T-helper 9 cell (primary cell): ENCODE measurements at places on chromosomes 6 and 20.

- no peak for DNase-seq
These were observed 64.9 kb downstream of the FNDC1 start for GRCh38 chr6:159234102-159234553.

DNA sequence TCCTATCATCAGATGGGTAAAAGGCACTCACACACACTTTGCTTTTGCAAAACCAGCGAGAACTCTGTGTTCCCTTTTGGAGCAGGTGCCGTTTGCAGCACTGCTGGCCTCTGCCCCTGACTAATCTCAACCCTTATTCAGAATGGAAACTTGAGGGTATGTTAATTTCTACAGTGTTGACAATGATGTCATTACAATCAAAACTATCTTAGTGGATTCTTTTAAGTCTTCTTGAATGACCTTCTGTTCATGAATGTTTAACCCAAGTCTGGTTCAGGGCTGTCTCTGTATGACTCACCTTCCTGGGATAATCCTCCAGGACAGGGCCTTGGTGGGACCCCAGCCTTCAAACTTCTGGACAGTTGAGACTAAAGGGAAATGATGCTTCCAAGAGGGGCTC, 197.9 kb downstream of the CDH4 start:
- DNase-seq: no peak

DNA sequence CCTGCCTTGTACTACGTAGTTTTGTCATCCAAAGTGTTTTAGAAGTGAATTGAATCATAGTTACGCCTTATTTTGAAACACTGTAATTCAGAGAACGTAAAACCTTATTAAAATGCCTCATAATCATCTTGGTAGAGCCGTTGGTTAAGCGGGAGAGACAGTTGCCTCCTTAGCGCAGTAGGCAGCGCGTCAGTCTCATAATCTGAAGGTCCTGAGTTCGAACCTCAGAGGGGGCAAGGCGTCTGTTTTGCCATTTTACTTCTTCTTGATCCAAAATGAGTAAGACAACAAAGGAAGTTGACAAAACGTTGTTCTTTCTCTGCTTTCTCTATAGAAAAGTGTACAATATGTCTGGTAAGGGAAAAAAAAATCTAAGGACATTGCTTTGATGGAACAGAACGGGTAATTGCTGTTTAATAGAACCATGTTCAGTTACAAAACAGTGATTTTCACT, 20.7 kb upstream of the TRIM27 start:
- DNase-seq: peak; percentile 40

DNA sequence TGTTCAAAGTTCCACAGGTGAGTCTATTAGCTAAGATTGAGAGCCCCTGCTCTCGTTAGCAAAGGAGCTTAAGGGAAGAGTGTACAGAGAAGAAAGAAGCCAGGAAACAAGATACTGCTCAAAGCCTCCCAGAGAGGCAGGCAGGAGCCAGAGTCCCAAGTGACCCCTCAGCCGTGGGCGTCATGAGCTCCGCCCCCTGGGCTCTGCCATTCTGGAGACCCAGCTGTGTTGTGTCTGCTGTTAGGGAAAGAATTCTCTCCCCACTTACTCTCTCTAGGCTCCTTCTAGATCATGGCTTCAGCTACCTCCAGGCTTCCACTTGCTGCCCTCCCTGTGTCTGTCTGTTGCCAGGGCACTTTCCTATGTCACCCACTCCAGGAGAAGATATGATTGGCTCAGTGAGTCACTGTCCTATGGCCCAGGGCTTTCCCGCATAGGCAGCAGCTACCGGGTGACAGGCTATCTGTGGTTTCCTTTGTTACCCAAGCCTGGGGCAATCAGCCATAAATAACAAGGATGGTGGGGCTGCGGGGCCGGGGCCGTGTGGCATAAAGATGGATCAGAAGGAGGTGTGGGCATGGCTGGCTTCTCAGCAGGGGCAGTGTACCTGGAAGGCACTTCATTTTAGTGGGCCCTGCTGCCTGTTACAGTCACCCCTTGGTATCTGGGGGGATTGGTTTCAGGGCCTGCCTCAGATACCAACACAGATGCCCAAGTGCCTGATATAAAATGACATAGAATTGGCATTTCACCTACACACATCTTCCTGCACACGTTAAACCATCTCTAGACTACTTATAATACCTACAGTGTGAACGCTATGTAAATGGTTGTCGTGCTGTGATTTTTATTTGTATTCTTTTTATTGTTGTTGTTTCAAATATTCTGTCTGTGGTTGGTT, 118.9 kb downstream of the ARMC2 start:
- no peak for DNase-seq

DNA sequence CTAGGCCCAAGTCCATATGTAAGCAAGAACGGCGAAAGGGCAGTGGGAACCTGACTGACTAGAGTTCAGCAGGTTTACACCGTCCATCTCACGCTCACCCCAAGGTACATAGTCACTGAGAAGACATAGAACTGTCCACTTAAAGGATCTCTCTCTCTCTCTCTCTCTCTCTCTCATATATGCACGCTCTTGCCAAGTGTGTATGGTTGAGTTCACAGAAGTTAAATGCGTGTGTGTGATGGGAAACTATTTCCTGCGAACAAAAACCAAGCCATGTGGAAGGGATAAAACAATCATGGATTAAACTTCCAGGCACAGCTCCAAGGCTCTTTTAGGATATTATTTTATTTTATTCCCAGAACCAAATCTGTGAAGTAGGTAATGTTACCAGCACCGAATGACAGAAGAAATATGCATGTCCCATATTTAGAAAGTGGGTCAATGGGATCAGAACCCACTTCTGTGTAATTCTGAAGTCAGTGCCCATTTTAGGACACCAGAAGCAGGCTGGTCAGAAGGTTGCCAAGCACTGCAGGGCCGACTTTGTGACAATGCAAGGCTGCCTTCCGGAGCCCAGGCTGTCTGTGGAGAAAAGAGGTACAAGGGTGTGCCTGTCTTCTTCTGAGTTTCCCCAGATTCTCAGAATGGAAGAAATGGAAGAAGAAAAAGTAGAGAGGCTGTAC, 49.2 kb upstream of the MAP7 start:
- no peak for DNase-seq

DNA sequence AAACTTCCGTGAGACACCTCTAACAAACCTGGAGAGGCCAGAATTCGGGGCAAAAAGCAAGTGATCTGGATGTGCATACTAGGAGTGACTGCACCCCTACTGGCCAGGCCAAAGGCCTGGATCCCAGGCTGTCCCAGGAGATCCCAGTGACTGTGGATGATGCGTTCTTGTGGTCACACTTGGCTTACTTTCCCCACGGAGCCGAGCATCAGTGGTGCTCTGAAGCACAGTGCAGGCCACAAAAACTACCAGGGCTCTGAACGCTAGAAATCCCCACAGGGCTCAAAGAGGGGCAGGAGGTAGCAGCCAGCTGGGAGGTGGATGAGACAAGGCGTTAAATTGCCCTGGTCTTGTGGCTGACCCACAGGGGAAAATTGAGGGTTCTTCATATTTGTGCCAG, 7.1 kb downstream of the TRIM26 start:
- DNase-seq: no peak
